ENCODE measurements at places on chromosomes 1 and 21. TPM values are rescaled to one million over a fixed set of nuclear protein-coding genes. Genes with fewer than 3 reads are reported as not detected.

PLPPR5 gene
- not detected for total RNA-seq

AADACL3 gene
- not detected for total RNA-seq

DNA sequence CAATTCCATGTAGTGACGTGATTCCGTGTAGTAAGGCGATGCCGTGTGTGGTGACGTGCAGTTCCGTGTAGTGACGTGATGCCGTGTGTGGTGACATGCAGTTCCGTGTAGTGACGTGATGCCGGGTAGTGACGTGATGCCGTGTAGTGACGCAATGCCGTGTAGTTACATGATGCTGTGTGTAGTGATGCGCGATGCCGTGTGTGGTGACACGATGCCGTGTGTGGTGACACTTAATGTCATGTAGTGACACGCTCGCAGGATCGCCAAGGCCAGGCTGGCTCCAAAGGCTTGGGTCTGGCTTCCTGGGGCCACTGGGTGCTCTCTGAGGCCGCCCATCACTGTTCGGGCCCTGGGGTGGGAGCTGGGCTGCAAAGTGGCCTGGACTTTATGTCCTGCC, 14.2 kb downstream of the COL18A1 start:
- no peak for DNase-seq

DNA sequence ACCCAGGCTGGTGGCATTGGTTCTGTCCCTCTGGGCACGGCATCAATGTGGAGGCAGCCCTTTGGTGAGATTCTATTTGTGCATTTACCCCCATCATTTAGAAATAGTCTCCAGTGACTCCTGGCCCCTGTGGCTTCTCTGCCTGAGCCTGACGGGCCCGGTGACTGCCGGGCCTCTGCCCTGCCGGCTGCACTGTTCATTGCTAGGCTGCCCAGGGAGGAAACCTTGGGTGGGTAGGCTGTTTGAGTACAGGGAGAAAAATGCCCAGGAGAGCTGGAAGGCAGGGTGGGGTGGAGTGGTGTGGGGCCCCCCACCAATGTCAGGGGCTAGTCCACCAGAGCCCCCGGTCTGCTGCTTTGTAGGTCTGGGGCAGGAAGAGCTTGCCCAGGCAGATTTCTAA, 23.4 kb upstream of the EDN2 start:
- DNase-seq: no peak

- DNase-seq: no peak
Observed at GRCh38 chr1:234633246-234634003, 23.4 kb upstream of the IRF2BP2 start.

DNA sequence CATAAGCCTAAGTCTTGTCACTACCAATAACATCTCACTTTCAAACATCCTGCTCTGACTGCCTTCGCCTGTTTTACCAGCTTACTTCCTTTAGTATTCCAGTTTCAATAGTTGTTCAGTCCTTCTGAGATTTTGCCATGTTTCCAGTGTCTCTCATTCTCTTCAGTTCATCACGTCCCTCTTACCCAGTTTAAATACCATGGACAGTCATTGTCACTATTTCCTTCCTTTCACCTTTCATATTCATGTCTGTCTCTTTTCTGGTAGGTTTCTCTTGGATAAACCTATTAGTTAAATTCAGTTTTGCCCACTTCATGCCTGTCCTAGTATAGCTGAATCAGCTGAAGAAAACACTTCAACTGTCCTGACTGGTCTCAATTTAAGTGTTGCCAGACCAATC, 5.9 kb downstream of the ATF6 start:
- no peak for DNase-seq

- peak; percentile 40 for DNase-seq
Observed at GRCh38 chr1:244074559-244075171, 23.6 kb downstream of the ZBTB18 start.

Measured in left colon (tissue), 2 donors.